ENCODE measurements at places on chromosomes 3 and 15.

DNA sequence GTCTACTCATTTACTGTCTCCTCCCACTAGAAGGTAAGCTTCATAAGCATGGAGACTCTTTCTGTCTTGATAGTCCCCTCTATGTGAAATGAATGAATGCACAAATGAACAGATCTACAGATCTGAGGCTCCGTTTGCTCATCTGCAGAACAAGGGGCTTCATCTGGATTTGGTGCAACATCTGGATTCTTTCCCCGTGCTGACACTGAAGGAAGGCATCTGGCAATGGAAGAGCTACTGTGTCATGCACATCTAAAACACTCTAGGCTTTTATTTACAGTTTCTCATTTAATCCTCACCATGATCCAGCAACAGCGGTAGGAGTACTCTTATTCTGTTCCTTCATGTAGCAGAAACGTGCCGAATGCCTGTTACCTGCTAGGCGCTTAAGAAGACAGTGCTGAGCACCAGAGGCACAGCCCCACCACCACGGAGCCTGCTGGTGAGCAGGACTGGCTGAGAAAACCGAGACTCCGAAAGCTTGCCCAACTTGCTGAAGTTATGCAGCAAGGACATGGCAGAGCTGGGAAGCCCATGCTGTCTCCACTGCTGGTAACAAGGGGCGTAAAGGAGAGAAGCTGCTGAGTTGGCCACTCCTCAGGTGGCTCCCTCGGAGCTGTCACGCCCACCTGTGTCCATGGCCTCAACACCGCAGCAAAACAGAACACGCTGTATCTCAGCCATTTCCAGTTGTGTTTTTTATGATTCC lies 31.1 kb downstream of the LSM3 start:
- no peak for DNase-seq

DNA sequence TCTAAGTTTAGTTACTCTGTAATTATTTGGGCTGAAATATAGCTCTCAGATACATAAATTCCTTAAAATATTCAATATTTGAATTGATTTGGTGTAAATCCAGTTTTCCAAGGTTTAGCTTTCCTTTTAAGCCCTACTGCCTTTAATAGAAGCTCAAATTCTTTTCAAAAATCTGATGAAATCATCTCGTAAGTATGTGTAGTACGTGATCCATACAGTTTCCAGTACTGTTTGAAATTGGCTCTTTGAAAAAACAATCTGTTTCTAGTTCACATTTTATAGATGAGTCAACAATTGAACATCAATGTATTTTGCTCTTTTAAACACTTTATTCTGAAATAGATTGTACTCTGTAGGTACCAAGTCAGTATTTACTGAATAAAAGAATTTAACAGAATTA lies 84.2 kb downstream of the LRRC49 start:
- no peak for DNase-seq

GRCh38 chr3:24661175-24661584 lies 166.5 kb upstream of the THRB start:
- DNase-seq, result no peak

GRCh38 chr3:177591379-177591778 lies 394.1 kb upstream of the TBL1XR1 start:
- no peak for DNase-seq

DNA sequence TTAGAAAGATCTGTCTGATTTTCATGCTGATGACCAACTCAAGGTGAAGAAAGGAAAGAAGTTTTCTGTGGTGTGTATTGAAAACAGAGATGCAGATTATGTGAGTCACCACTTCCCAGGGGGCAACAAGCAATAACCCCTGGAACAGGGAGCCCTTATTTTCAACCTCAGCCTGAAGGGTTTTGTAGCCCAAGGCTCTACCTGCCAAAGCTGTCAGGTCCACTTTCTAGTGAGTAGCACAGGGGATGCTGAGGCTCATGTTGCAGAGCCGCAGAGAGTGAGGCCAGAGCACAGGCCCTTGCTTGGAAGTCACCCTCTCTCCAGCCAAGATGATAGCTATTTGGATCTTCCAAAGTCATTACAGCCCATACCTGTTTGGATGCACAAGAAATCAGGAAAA lies 152.2 kb upstream of the SLC24A5 start:
- no peak for DNase-seq

DNA sequence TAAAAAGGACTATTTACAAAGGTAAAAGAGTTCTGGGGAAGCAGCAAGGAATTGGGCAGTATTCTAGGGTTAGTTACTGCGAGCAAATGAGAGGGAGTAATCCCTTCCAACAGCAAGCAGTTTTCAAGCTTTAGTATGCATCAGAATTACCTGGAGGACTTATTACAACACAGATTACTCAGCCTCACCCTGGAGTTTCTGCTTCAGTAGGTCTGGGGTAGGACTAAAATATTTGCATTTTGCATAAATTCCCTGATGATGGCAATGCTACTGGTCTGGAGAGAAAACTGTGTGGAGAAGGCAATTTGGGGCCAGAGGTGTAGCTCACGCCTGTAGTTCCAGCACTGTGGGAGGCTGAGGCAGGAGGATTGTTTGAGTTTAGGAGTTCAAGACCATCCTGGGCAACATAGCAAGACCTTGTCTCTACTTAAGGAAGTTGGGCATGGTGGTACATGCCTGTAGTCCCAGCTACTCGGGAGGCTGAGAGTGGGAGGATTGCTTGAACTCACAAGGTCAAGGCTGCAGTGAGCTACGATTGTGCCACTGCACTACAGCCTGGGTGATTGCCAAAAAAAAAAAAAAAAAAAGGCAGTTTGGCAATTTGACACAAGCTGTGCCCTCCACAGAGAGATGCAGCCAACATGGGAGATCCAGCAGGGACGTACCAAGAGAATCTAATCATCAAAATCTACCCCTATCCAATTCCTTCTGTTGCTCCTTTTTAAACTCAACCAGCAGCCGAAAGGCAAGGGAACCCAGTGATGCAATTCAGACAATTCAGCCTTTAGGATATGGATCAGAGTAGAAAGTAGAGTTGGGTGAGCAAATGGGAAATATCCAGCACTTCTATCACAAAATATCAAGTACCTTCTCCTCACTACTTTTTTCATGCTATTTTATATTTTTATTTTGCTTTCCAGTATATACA lies 27.1 kb upstream of the AP4E1 start:
- no peak for DNase-seq

- no peak for DNase-seq
These were observed 11.9 kb downstream of the RAP2B start for GRCh38 chr3:153173758-153174516.

- DNase-seq, result no peak
These were observed 370.1 kb downstream of the CNTN6 start for GRCh38 chr3:1462856-1463450.

GRCh38 chr3:84692261-84692660 lies 266.5 kb upstream of the CADM2 start:
- no peak for DNase-seq

DNA sequence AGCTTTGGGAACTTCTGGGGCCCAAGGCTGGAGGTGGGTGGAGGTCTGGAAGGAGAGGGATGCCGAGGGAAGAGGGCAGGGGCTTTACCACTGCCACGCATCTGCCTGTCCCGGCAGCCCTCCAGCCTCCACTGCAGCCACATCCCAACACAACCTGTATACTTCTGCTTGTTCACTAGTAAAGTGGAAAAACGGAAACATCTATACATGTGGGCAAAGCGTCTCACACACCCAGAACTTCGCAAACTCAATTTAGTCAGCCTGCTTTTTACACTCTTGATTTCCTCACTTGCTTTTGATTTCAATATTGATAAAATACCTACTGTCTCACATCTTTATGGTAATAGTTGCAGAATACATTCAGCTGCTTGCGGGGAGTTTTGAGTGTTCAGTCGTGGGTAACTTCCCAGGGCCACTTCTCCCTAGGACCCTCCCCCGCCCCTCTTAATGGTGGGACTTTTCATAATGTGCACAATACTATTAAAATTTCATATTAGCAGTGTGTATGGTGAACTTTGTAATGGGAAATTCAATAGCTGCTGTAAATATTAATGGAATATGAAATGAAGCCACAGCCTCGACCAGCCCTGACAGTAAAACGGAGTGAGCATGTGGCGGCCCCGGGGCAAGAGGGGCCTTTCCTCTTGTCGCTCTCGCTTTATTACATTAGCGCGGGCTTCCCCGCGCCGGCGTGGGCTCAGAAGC lies 85.2 kb downstream of the NR2F2 start:
- no peak for DNase-seq

- DNase-seq, result no peak
These were observed 170.0 kb downstream of the RAB11A start for GRCh38 chr15:66039117-66039871.
